ENCODE measurements at places on chromosomes 1 and 21. TPM values are rescaled to one million over a fixed set of nuclear protein-coding genes. Genes with fewer than 3 reads are reported as not detected.

Gene PALMD
- 18.3 TPM for total RNA-seq

Gene RALGPS2
- total RNA-seq = 39.2 TPM

Gene LCK
- total RNA-seq = 3.8 TPM

Gene PLA2G4A
- 1.4 TPM for total RNA-seq

Gene BGLAP
- 0.28 TPM for total RNA-seq

Gene ZNF692
- 7.8 TPM for total RNA-seq

Gene ZBTB7B
- 10.3 TPM for total RNA-seq

Gene ADAMTS5
- 0.92 TPM for total RNA-seq

Gene SIM2
- total RNA-seq = not detected

Gene KRTAP27-1
- total RNA-seq = not detected

Gene TMEM240
- 0.14 TPM for total RNA-seq

Gene LIN28A
- total RNA-seq = not detected

Gene S100A7A
- total RNA-seq = not detected

Gene ST6GALNAC3
- 5.0 TPM for total RNA-seq

Gene PTGFR
- 0.05 TPM for total RNA-seq

Gene PSEN2
- 19.0 TPM for total RNA-seq

Gene THEM4
- 6.5 TPM for total RNA-seq

Gene CA6
- total RNA-seq = not detected

Gene LPAR3
- total RNA-seq = 0.56 TPM

Gene S100A16
- 27.3 TPM for total RNA-seq

Gene GFI1
- total RNA-seq = 0.67 TPM

Gene BCL2L15
- 0.70 TPM for total RNA-seq

Gene SLC45A1
- total RNA-seq = not detected

Gene TTLL10
- not detected for total RNA-seq

Gene CHIA
- not detected for total RNA-seq

Gene SMYD3
- 9.1 TPM for total RNA-seq

Gene TACSTD2
- total RNA-seq = 1.2 TPM

Gene CRYAA
- not detected for total RNA-seq

Gene DCST1
- total RNA-seq = not detected

Gene LAMTOR5
- total RNA-seq = 41.2 TPM

Gene HCN3
- 0.84 TPM for total RNA-seq

Gene C1orf141
- total RNA-seq = not detected

Data from liver (tissue), 10 donors.